Activated naive CD4-positive, alpha-beta T cell treated with anti-CD3 and anti-CD28 coated beads, Interleukin-2, amount 50 U/mL, for 72 hours (primary cell): ENCODE measurements at places on chromosomes 2 and 18.

DNA sequence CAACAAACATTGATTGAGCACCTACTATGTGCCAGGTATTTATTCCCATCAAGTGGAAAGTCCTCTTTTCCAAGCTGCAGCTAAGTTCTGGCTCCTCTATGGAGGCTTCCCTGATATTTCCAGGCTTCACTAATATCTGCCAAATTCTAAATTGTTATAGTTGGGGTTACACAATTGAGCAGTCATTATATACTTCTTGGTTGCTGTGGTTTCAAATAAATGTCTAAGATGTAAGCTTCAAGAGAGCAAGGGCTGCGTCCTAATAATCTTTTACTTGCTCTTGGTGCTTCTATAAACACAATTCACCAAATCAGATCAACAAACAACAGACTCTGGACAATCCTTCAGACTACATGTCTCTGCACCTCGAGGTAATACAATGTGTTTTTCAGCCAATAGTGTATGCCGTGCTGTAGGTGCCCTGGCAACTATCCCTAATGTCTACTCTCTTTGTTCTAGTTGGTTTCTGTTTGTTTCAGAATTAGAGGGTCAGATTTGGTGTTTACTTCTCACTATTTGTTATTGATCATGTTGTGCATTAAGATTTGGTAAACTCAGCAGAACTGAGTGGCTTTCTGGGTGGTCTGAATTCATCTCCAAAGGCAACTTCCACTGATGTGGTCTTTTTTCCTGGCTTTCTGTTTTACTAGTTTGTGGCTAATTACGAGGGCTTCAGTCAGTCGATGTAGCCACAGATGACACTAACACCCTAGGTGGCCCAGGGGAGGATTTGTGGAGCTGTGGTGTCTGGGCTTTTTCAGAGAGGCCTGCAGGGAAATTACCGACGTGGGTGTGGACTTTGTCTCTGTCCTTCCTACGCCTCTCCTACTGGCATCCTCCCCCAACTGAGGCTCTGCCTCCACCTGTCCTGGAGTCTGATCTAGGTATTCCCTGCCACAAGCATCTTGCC, 50.4 kb downstream of the CDCA7 start:
- no peak for DNase-seq

DNA sequence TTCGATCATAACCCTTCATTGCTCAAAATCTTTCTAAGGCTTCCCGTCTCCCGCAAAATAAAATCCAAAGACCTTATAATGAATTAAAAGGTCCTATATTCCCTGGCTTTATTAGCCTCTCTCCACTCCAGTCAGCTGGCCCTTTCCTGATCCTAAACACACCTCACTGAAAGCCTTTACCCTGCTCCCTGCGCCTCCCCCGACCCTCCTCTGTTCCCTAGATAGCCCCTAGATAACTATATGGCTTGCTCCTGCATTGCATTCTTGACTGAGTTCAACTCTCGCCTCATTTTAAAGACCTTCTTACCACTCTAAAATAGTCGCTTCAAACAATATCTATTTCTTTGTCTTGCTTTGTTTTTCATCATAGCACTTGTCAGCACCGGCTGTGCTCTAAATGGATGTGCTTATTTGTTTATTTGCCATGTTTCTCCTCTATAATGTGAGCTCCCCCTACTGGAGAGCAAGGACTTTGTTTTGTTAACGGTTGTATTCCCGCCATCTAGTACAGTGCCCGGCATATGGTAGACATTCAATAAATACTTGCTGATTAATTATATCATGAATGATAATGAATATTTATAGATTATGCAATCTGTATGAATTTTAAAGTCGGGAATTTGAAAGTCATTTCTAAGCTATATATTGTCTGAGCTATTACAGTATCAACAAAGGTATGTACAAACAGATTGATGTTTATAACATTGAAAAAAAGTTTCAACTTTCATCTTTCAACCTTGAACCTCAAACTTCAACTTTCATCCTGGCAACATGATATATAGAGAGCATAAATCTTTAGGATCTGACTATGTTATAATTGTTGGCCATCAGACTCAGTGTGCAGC, 32.4 kb upstream of the VIT start:
- no peak for DNase-seq

GRCh38 chr2:106561356-106561755, 74.2 kb downstream of the CD8B2 start:
- DNase-seq = no peak

DNA sequence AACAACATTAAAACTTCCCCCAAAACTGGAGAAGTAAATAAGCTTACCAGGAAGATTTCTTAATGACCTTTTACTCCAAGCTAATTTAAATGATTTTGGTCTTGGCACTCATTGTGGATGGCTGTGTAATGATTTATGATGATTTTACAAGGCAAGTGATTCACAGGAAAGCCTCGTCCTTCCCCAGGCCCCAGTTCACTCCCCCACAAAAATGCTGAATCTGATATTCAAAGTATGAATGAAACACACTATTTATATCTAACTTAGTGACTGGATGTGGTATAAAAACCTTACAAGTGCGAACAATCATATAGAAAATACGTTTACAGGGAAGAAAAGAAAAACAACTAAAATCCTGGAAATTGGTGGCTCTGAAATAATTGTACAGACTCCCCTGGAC, 49.8 kb downstream of the ZNF516 start:
- DNase-seq = no peak

DNA sequence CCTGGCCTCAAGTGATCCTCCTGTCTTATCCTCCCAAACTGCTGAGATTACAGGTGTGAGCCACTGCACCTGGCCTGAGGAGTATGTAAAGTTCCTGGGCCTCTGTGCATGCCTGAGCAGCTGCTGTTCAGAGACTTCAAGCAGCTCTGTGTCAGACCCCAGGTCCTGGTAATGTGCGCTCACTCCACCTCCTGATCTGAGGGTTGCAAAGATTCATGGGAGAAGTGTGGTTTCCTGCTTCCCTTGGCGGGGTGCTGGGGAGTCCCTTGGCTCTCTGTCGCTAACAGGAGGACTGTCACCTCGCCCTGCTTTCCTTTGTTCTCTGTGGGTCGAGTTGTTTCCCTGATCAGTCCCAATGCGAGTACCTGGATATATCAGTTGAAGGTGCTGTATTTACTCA, 8.6 kb upstream of the IL36A start:
- peak; percentile 54 for DNase-seq

- DNase-seq = no peak
These were observed 9.0 kb downstream of the REG1A start for GRCh38 chr2:79129260-79129659.
